ENCODE measurements at places on chromosomes 5 and 9.
A peak's percentile ranks its signal among the peaks of the same experiment; 100 is the strongest.

DNA sequence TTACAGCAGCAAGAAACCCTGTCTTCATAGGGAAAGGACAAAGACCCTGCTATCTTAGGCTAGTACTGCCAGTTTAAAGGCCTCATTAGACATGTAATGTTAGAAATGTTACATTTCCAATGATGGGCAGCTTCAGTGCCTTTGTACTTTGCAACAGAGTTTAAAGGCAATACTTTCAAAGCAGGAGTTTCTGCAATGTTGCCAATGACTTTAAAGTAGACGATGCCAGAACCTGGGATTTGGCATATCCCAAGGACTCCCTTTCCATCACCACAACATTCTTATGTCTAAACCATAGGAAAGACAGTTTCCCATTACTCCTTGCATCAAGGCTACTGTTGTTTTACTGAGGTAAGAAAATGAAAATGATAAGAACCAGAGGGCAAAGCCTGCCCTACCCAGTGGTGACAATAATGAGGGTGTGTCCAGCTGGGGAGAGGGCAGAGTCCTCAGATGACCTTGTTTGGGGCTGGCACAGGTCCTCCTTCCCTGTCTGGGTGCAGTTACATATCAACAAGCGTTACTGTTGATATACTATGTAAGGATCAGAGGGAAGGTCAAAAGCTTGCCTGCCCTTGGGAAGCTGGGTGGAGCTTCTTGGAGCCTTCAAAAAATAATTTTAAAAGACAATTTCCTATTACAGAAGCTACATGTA lies 27.5 kb upstream of the MLANA start:
- no peak for DNase-seq

- peak; percentile 46 for DNase-seq
These were observed 1619.6 kb upstream of the WWC1 start for GRCh38 chr5:166671811-166672210.

DNA sequence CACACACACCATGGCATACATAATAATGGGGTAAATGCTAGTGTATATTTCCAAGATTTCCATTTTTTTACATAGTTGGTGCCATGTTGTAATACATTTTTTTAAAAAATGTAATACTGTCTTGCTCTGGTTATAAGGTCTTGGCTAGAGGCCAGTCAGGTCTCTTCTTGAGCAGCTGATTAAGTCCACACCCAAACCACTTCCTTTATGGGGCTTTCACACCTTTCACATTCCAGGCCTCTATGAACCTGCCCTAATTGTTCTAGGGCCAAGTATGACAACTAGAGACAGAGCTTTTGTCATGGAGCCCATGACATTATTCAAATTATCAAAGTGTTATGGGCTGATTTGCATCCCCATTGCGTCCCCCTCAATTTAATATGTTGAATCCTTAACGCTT lies 495.6 kb upstream of the CTNND2 start:
- DNase-seq: no peak

DNA sequence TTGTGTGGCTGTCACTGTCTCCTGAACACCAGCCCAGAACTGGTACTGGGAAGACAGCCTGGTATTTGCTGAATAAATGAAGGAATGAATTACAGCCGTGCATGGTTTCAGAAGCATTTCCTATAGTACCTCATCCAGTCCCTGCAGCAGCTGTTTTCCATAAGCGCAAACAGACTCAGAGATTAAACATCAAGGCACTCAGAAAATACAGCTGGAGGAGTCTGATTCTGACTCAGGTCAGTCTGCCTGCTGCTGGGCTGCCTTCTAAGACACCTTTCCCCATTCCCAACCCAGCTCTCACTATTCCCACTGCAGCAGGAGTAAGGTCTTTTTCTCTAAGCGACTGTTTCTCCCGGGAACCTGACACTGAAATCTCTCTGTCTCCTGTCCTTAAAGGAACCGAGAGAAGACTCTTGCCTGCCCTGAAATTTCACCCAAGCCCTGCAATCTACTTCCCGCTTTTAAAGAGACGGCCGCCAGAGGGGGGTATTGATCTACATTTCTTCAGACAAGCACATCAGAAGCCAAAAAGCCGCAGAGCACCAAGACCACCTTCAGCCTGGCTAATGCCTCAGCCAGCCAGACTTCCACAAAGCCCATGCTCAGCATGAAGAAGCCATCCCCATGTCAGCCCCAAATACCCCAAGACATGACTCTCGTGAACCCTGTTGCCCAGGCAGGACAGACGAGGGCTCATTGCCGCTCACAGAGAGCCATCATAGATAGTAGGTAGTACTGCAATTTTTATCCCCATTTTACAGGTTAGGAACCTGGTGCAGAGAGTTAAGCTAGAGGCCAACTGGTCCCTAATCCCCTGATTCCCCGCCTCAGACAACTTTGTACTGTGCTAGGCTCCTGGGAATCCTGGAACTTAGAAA lies 5.4 kb upstream of the FOXI1 start:
- peak; percentile 79 for DNase-seq

DNA sequence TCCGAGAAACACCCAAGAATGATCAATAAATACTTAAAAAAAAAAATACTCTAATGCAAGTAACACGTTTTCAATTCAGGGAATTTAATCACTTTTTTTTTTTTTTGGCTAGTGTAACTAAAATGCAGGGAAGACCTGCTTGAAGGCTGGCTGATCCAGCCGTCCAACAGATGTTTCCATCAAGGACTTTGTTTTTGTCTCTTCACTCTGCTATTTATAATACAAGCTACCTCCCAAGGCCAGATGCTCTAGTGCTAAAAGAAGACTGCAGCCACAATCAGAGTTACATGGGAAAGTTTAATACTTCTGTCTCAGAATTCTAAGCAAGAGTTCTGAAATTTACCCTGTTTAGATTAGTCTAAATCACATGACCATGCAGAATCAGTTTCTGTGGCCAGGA lies 14.5 kb downstream of the TBCA start:
- no peak for DNase-seq

Measured in fibroblast of skin of right quadriceps (primary cell).